CD8-positive, alpha-beta memory T cell (primary cell): ENCODE measurements at places on chromosomes 7 and 10. TPM values are rescaled to one million over a fixed set of nuclear protein-coding genes. Genes with fewer than 3 reads are reported as not detected.

The PNLIPRP1 gene
- total RNA-seq, result not detected

The WDR86 gene
- total RNA-seq, result 0.59 TPM

The VENTX gene
- total RNA-seq, result not detected

The LLCFC1 gene
- not detected for total RNA-seq

The COL26A1 gene
- not detected for total RNA-seq

The DRGX gene
- not detected for total RNA-seq

The EIF5AL1 gene
- total RNA-seq, result 2.9 TPM

The ZNF503 gene
- 0.07 TPM for total RNA-seq

The RSPH10B2 gene
- 0.09 TPM for total RNA-seq

The FKBP9 gene
- 0.31 TPM for total RNA-seq

The DPYSL4 gene
- 3.3 TPM for total RNA-seq

The ARHGEF35 gene
- 4.0 TPM for total RNA-seq

The RFC2 gene
- total RNA-seq, result 88.9 TPM
